Activated T-cell treated with anti-CD3 and anti-CD28 coated beads, Interleukin-2, amount 50 U/mL, for 4 hours (primary cell): ENCODE measurements at places on chromosomes 11 and 22. TPM values are rescaled to one million over a fixed set of nuclear protein-coding genes. Genes with fewer than 3 reads are reported as not detected.

Gene ISX
- total RNA-seq, result not detected

Gene ADM
- total RNA-seq, result 0.43 TPM

Gene DCHS1
- total RNA-seq, result 0.33 TPM

GRCh38 chr22:17789379-17790200 lies 15.3 kb upstream of the BID start:
- DNase-seq, result no peak

Gene MRGPRE
- not detected for total RNA-seq

Gene C22orf23
- not detected for total RNA-seq

GRCh38 chr11:44936951-44937543 lies 13.6 kb downstream of the TP53I11 start:
- DNase-seq, result no peak

DNA sequence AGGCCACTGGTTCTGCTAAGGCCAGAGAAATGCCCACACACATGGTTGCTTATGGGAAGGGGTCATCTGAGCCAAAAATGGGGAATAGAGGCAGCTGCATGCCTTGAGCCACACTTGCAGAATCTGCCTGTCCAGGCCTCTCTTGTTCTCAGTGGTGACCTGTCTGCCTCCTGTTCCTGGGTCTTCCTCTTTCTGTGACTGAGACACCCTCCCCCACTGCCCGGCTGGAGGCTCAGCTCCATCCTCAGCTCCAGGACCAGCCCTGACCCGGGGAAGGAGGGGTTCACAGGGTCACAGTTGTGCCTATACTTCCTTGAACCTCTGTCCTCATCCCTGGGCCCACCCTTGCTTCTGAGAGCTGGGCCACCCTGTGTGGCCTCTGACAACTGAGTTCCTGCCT lies 52.3 kb downstream of the CSF2RB start:
- DNase-seq, result no peak

Gene NFAM1
- 0.03 TPM for total RNA-seq

DNA sequence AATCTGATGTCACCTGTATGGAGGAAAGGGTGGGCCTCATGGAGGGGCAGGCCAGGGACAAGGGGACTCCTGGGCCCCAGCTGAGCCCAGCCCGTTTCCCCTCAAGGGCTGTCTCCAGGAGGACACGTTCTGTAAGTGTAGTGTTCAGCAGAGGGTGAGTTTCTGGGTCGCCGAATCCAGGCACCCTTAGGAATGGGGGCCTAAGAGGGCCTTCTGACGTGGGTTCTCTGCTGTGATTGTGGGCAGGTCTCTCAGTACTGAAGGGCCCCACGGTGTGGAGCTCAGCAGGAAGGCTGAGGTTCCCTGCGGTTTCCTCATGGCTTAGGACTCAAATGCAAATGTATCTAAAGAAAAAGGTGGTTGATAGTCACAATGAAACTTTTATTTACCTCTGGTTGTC lies 6.5 kb downstream of the PTDSS2 start:
- DNase-seq, result no peak

GRCh38 chr22:37818409-37819104 lies 4.6 kb upstream of the GALR3 start:
- DNase-seq, result peak; percentile 56

DNA sequence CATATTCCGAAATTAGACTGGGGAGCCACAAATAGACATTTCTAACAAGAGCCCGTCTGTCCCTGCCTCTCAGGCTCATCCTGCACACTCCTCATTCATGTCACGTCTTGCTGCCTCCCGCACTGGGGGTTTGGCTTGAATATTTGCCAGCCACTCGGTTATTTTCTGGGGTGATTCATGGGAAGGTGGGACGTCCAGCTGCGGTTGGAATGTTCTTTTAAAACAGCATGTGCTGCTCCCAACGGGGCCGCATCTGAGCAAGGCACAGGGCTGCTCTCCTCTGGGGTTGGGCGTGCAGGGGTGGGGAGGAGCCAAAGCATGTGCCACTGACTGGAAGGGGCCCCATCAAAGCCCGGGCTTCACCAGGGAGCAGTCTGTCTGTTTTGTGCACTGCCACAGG lies 25.9 kb upstream of the SLC5A4 start:
- DNase-seq, result no peak

DNA sequence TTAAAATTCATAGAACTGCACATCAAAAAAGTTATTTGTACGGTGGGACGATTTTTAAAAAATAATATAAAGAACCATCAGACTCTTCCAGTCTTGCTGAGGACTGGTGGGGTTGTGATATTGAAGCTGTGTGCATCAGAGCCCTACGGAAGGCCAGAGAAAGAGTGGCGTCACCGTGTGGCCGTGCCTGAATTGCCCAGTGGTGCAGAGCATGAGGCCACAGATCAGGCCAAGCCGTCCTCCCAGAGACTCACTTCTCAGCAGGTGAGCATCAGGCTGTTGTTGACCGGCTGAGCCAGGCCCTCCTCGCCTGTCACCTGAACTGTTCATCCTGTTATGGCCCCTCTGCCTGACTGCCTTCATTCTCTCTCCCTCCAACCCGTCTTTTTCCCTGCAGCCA lies 1013.9 kb downstream of the TBC1D22A start:
- DNase-seq, result no peak

Gene NRIP3
- total RNA-seq, result 2.4 TPM

- no peak for DNase-seq
Observed at GRCh38 chr11:40722179-40722795, 737.2 kb downstream of the LRRC4C start.
